Activated T-helper 2 cell treated with anti-CD3 and anti-CD28 coated beads, Interferon-gamma antibody, Interleukin-2, Interleukin-4, amounts not matched to agents 10 μg/mL and 5 μg/mL and 100 μg/mL, durations not matched to agents 14 hours and 24 hours and 36 hours (primary cell): ENCODE measurements at places on chromosomes 3 and 15. TPM values are rescaled to one million over a fixed set of nuclear protein-coding genes. Genes with fewer than 3 reads are reported as not detected.

DNA sequence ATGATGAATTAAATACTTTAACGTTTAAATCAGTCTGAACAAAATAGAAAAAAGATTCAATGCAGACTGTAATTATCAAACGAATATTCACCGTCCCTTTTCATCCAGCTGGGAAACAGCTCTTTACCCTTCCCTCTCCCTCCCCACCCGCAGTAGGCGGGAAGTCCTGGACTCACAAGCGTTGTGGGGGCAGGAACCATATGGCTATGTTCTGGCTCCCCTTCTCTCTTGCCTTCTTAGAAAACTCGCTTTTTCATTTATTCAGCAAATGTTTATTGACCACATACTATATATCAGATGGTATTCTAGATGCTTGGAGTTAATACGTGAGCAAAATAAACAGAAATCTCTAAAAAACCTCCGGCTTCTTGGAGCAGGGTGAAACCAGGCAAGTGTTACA, 715 bp upstream of the SCAPER start:
- H3K36me3 ChIP-seq = no peaks in the 10 kb centered on the region
- peak overlapping the region; percentile 89 for H3K4me3 ChIP-seq
- peak overlapping the region; percentile 90 for H3K27ac ChIP-seq

GRCh38 chr3:152518346-152518745, 249.6 kb downstream of the MBNL1 start:
- no peak overlapping the region for H3K27ac ChIP-seq
- peaks cover 22% of the 10 kb centered on the region for H3K27me3 ChIP-seq
- no peak overlapping the region for H3K4me3 ChIP-seq
- no peaks in the 10 kb centered on the region for H3K36me3 ChIP-seq

GRCh38 chr3:133269393-133269792, 130.5 kb upstream of the BFSP2 start:
- DNase-seq = no peak
- H3K27ac ChIP-seq = no peak overlapping the region
- peaks cover 13% of the 10 kb centered on the region for H3K4me1 ChIP-seq
- no peak overlapping the region for H3K4me3 ChIP-seq
- peaks cover 13% of the 10 kb centered on the region for H3K27me3 ChIP-seq

GRCh38 chr3:3594986-3595385, 204.2 kb upstream of the LRRN1 start:
- H3K36me3 ChIP-seq = no peaks in the 10 kb centered on the region
- no peaks in the 10 kb centered on the region for H3K4me1 ChIP-seq
- no peak overlapping the region for H3K27ac ChIP-seq
- H3K4me3 ChIP-seq = no peak overlapping the region

DNA sequence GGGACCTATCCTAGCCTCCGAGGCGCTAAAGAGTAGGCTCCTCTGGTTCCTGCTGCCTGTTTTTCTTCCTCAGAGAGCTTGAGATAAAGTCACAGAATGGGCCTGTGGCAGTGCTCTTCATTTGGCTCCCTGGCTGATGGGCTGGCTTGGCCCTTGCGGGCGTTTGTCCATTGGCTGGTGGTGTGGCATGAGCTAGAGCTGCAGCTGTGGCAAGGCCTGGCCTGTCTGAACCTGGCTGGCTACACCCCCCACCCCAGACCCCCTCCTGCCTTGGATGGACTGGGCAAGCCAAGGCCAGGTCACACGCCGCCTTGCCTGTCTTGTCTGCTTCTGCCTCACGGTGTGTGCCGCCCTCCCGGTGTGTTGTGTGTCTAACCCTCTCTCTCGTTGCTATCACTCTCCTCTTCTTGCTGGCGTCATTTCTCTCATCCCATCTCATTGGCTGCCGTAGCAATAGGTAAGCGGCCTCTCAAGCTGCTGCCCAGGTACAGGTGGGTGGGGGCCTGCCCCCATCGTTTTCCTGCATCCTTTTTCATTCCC, 3.2 kb downstream of the AP2M1 start:
- no peak for DNase-seq
- peaks cover 58% of the 10 kb centered on the region for H3K36me3 ChIP-seq
- H3K4me1 ChIP-seq = peaks cover 17% of the 10 kb centered on the region
- H3K27me3 ChIP-seq = no peaks in the 10 kb centered on the region

- H3K27ac ChIP-seq = no peak overlapping the region
- H3K27me3 ChIP-seq = no peaks in the 10 kb centered on the region
- DNase-seq = no peak
- no peak overlapping the region for H3K4me3 ChIP-seq
- no peaks in the 10 kb centered on the region for H3K36me3 ChIP-seq
These were observed 61.8 kb downstream of the CACNA2D2 start for GRCh38 chr3:50441424-50442217.

DNA sequence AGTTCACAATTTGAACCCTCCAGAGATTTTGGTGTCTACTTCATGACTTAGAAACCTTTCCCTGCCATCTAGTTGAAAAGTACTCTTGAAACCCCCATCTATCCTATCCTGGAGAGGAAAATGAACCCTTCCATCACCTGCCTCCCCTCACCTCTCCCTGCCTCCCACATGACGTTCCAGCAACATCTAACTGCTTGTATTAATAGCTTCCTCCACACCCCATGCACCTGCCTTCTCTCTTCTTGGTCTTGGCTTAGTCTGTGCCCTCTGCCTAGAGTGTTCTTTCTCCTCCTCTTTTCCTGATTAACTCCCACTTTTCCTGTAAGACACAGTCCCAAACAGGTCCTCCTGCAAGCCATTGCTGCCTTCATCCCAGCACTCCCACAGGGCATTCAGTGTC, 107.8 kb downstream of the LIPC start:
- H3K36me3 ChIP-seq = no peaks in the 10 kb centered on the region
- H3K4me3 ChIP-seq = no peak overlapping the region
- H3K4me1 ChIP-seq = peaks cover 3% of the 10 kb centered on the region
- H3K27me3 ChIP-seq = no peaks in the 10 kb centered on the region
- DNase-seq = no peak

DNA sequence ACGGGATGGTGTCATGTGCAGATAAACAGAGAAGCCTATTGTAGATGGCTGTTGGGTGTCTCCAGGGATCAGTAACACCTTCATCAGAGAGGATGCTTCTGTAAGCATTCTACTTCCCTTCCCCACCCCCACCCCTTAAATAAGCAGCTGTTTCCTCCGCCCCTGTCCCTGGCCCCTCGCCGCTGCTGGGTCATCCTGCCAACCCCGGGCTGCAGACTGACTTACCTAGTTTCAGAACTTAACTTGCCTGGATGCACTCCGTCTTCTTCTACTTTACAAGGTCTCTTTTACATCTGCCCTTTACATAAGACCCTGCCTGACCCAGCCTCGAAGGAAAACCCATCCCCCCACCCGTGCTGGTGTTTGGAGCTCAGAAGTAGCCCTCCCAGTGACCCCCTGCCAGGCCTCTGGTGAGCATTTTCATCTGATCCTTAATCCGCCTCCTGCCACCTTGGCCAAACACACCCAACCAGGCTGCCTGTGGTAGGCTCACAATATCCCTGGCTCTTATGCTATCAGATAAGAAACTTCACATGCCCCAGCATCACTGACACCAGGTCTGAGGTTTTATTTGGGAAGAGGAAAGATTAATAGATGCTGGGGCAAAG, 103.0 kb upstream of the HES1 start:
- H3K36me3 ChIP-seq = no peaks in the 10 kb centered on the region
- no peak overlapping the region for H3K27ac ChIP-seq
- no peak overlapping the region for H3K4me3 ChIP-seq
- no peak for DNase-seq

GRCh38 chr15:100810831-100811230, 68.8 kb upstream of the ALDH1A3 start:
- no peak overlapping the region for H3K4me3 ChIP-seq
- H3K27ac ChIP-seq = no peak overlapping the region
- H3K27me3 ChIP-seq = no peaks in the 10 kb centered on the region
- H3K36me3 ChIP-seq = no peaks in the 10 kb centered on the region

- no peaks in the 10 kb centered on the region for H3K36me3 ChIP-seq
- no peak for DNase-seq
- no peak overlapping the region for H3K27ac ChIP-seq
- H3K27me3 ChIP-seq = peaks cover 3% of the 10 kb centered on the region
- no peaks in the 10 kb centered on the region for H3K4me1 ChIP-seq
- no peak overlapping the region for H3K4me3 ChIP-seq
These were observed 248.5 kb downstream of the RAP2B start for GRCh38 chr3:153410517-153410916.

- no peak overlapping the region for H3K4me3 ChIP-seq
- DNase-seq = no peak
- H3K36me3 ChIP-seq = no peaks in the 10 kb centered on the region
- peaks cover 10% of the 10 kb centered on the region for H3K27me3 ChIP-seq
These were observed 13.1 kb upstream of the SEC13 start for GRCh38 chr3:10334042-10334441.

GRCh38 chr15:78213956-78214355, 20.4 kb downstream of the ACSBG1 start:
- no peak overlapping the region for H3K4me3 ChIP-seq
- H3K27ac ChIP-seq = no peak overlapping the region
- no peak for DNase-seq
- no peaks in the 10 kb centered on the region for H3K4me1 ChIP-seq

DNA sequence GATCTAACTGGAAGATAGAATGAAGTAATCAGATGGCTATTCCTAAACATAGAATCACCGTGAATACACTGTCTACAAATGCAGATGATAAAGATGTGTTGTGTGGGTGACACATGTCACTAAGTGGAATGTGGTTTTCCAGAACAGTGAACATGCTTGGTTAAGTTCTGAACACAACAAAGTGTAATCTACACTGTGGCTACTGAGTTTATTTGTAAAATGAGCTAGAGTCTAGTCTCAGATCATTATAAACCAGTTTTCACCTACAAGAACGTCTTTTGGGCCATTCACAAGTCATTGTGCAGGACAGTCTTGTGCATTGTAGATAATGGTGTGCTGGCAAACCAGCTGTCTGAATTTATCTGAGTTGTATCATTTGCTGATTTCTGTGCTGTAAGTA, 35.3 kb downstream of the OXNAD1 start:
- peak overlapping the region; percentile 94 for H3K27ac ChIP-seq
- no peak for DNase-seq
- H3K27me3 ChIP-seq = no peaks in the 10 kb centered on the region
- peaks cover 78% of the 10 kb centered on the region for H3K36me3 ChIP-seq
- H3K4me1 ChIP-seq = peaks cover 85% of the 10 kb centered on the region

DNA sequence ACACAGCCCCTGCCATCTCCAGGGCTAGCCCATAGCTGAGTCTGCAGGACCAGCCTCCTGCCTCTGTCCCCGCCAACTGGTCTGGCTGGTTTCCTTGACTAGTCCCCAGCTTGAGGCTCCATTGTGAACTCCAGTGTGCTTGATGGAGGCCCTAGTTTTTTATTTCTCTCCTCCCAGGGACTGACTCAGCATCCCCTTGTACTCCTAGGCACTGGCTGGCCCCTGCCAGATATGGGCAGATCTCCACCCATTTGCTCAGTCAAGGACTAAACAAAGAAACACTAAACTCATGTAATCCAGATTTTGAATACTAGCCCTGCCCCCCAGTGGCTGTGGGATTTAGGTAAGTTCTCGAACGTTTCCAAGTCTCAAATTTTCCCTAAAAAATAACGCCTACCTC, 415.4 kb upstream of the RORA start:
- no peaks in the 10 kb centered on the region for H3K36me3 ChIP-seq
- no peak overlapping the region for H3K27ac ChIP-seq
- no peaks in the 10 kb centered on the region for H3K27me3 ChIP-seq
- no peak for DNase-seq

GRCh38 chr3:73550032-73550431, 74.7 kb downstream of the PDZRN3 start:
- no peak for DNase-seq
- H3K36me3 ChIP-seq = no peaks in the 10 kb centered on the region
- no peaks in the 10 kb centered on the region for H3K4me1 ChIP-seq
- no peak overlapping the region for H3K4me3 ChIP-seq
- no peak overlapping the region for H3K27ac ChIP-seq

DNA sequence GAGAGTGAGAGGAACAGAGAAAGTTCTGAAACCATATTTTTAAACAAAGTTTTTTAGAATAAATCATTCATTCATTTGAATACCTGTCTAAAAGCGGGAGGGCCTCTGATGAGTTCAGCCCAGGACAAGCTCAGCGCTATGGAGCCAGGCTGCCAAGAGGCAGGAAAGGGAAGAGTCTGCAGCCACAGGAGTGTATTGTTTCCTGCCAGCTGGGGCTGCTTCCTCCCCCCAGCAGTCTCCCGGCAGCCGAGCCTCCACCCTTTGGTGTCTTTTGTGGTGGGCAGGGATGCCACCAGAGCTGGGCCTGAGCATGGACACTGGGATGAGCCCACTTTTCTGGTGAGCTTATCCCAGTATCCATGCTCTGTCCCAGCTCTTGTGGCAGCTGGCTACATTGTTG, 199.5 kb upstream of the TPRG1 start:
- peaks cover 3% of the 10 kb centered on the region for H3K36me3 ChIP-seq
- peaks cover 18% of the 10 kb centered on the region for H3K27me3 ChIP-seq
- H3K27ac ChIP-seq = no peak overlapping the region
- peaks cover 31% of the 10 kb centered on the region for H3K4me1 ChIP-seq
- H3K4me3 ChIP-seq = no peak overlapping the region

- DNase-seq = no peak
- no peaks in the 10 kb centered on the region for H3K36me3 ChIP-seq
- H3K4me1 ChIP-seq = no peaks in the 10 kb centered on the region
- H3K27me3 ChIP-seq = peaks cover 6% of the 10 kb centered on the region
- H3K4me3 ChIP-seq = no peak overlapping the region
These were observed 29.3 kb upstream of the UBE2E1 start for GRCh38 chr3:23776352-23776891.

DNA sequence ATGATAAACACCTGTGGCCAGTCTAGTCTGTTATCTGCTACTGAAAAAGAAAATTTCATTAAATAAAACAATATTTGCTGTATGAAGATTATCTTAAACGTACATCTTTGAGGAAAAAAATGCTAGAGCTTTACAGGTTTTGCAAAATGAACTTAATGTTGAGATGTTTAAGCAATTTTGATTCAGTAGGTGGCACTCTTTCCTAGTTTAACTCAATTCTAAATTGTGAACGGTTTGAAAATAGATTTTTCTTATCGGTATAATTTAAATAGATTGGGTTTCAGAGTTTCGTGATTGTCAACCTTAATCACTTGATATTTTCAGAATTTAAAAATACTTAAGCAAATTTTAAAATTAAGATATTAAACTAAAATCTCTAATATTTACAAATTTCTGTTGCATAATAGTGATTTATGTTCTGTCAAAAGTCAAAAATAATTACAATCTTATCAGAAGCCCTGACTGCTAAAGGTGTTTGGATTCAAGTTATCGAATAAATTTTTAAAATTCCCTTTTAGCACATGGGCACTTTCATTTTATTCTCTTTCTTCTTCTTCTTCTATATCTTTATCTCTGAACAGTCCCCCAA, 7.0 kb upstream of the RNF111 start:
- no peaks in the 10 kb centered on the region for H3K36me3 ChIP-seq
- H3K27me3 ChIP-seq = peaks cover 10% of the 10 kb centered on the region
- peak overlapping the region; percentile 46 for H3K27ac ChIP-seq
- H3K4me3 ChIP-seq = no peak overlapping the region

GRCh38 chr15:78938658-78939488, 6.0 kb downstream of the CTSH start:
- peaks cover 9% of the 10 kb centered on the region for H3K27me3 ChIP-seq
- peak overlapping the region; percentile 35 for H3K4me3 ChIP-seq
- peaks cover 28% of the 10 kb centered on the region for H3K36me3 ChIP-seq
- H3K27ac ChIP-seq = peak overlapping the region; percentile 75
- DNase-seq = no peak
- H3K4me1 ChIP-seq = peaks cover 24% of the 10 kb centered on the region

BOC gene
- total RNA-seq = 4.2 and 5.4 TPM in 2 replicates

C3orf80 gene
- 0.25 and 0.30 TPM in 2 replicates for total RNA-seq

TMED3 gene
- total RNA-seq = 49.8 and 51.6 TPM in 2 replicates

DLEC1 gene
- total RNA-seq = 0.02 and 0.16 TPM in 2 replicates

AEN gene
- total RNA-seq = 52.9 and 54.3 TPM in 2 replicates

PCCB gene
- 44.5 and 47.5 TPM in 2 replicates for total RNA-seq

HIGD2B gene
- 0.16 TPM in 2 replicates for total RNA-seq

LTK gene
- total RNA-seq = 0.18 and 0.25 TPM in 2 replicates
